Uterine smooth muscle cell (primary cell): ENCODE measurements at places on chromosomes 7 and 10. TPM values are rescaled to one million over a fixed set of nuclear protein-coding genes. Genes with fewer than 3 reads are reported as not detected.

The ABCC2 gene
- total RNA-seq, result 0.55 and 0.75 TPM in 2 replicates

The TRIL gene
- 0.25 and 0.33 TPM in 2 replicates for total RNA-seq

The PIP gene
- not detected in 2 replicates for total RNA-seq

The TSPAN33 gene
- 0.11 and 0.25 TPM in 2 replicates for total RNA-seq

The FXYD4 gene
- total RNA-seq, result not detected in 2 replicates

The RARRES2 gene
- total RNA-seq, result 3.3 and 27.1 TPM in 2 replicates

The GPR37 gene
- 1.5 and 2.0 TPM in 2 replicates for total RNA-seq

The KLF14 gene
- total RNA-seq, result under 0.01 and 0.11 TPM in 2 replicates

The CARD11 gene
- total RNA-seq, result 0.62 and 1.9 TPM in 2 replicates

The PRR15 gene
- 0.22 and 0.87 TPM in 2 replicates for total RNA-seq

The NME8 gene
- total RNA-seq, result not detected in 2 replicates

The PTF1A gene
- not detected in 2 replicates for total RNA-seq

The BLNK gene
- total RNA-seq, result not detected in 2 replicates

The CDK1 gene
- 29.4 and 98.9 TPM in 2 replicates for total RNA-seq

The VWDE gene
- total RNA-seq, result under 0.01 and 0.33 TPM in 2 replicates

The INMT gene
- total RNA-seq, result 0.11 and 1.2 TPM in 2 replicates

The AGAP9 gene
- 2.6 and 4.0 TPM in 2 replicates for total RNA-seq

The PYROXD2 gene
- total RNA-seq, result 5.6 and 26.7 TPM in 2 replicates

The FAM237B gene
- total RNA-seq, result 0.12 and 0.22 TPM in 2 replicates

The HOXA3 gene
- under 0.01 and 1.2 TPM in 2 replicates for total RNA-seq

The C10orf105 gene
- total RNA-seq, result under 0.01 TPM in 2 replicates

The TCAF2 gene
- total RNA-seq, result 1.4 and 1.9 TPM in 2 replicates

The ZNF107 gene
- total RNA-seq, result 1.9 and 2.8 TPM in 2 replicates

The DOCK4 gene
- 13.6 and 33.3 TPM in 2 replicates for total RNA-seq

The NUP205 gene
- total RNA-seq, result 49.5 and 101 TPM in 2 replicates

The PRLHR gene
- total RNA-seq, result 0.12 TPM in 1 of 2 replicates, not detected in the other

The ACTA2 gene
- total RNA-seq, result 87.2 and 450 TPM in 2 replicates
